Large intestine (tissue), 12 donors: ENCODE measurements at places on chromosomes 2 and 18.

GRCh38 chr2:182499706-182500470, 73.1 kb upstream of the PDE1A start:
- DNase-seq, result no peak

- DNase-seq, result no peak
Measured at GRCh38 chr2:232795920-232796319, 19.6 kb upstream of the KCNJ13 start.

DNA sequence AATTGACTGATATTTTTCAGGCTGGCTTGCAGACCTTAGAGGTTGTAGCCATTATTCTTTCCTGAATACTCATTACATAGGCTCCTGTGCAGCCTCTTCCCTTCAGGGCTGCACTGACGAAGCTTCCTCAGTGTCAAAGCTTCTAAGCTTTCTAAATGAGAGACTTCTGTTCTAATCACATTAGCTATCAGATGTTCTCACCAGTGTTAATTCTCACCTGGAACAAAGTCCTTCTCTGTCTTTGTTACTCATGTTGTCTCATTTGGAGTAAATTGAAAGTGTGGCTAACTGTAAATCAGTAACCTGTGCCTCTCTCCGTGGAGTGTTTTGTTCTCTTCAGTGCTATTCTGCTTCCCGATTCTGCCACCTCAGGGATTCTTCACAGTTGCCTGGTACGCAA, 76.9 kb downstream of the MC4R start:
- peak; percentile 81 for DNase-seq

- no peak for DNase-seq
Measured at GRCh38 chr18:56647071-56647470, 4.1 kb upstream of the WDR7 start.

DNA sequence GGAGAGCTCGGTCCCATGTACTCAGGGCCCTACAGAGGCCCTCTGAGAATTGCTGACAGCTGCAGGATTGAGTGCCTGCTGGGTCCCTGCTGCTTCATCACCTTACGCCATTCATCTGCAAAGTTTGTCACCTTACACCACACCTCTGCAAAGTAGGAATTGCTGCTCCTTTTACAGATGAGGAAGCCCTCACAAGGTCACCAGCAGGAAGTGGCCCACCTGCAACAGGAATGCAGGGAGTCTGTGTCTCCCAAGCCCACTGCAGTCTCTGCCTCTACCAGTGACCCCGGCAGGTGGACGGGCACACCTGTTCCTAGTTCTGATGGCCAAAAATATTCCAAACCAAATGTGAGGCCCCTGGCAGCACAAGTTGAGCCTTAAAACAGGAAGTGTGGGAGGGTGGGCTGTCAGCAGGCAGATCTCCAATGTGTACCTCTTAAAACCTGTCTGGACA, 441.4 kb downstream of the NBAS start:
- DNase-seq, result no peak

GRCh38 chr2:39508198-39508597, 71.1 kb upstream of the MAP4K3 start:
- DNase-seq, result no peak

DNA sequence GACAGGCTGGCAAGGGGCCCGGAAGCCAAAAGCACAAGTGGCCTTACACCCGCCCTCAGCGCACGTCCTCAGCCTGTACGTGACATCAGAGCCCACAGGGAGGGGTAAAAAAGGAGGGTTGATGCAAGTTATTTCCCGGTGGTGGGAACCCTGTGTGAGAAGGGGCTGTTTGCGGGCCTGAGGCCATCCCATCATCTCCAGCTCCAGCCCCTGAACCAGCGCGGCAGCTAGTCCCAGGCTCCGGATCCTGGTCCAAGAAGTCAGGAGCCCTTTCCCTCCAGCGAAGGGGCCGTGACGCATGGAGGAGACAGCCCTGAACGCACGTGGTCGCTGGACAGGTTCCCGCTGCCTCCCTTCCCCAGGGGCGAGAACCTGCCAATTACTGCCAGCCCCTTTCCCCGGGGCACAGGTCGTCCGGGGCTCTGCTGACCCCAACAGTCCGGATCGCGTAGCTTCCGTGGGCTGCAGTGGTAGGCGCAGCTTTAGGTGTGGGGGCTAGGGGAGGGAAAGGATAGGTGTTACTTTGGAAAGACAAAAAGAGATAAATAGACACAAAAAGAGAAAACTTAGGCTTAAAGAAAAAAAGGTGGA, 1.3 kb upstream of the LRP2 start:
- peak; percentile 62 for DNase-seq

DNA sequence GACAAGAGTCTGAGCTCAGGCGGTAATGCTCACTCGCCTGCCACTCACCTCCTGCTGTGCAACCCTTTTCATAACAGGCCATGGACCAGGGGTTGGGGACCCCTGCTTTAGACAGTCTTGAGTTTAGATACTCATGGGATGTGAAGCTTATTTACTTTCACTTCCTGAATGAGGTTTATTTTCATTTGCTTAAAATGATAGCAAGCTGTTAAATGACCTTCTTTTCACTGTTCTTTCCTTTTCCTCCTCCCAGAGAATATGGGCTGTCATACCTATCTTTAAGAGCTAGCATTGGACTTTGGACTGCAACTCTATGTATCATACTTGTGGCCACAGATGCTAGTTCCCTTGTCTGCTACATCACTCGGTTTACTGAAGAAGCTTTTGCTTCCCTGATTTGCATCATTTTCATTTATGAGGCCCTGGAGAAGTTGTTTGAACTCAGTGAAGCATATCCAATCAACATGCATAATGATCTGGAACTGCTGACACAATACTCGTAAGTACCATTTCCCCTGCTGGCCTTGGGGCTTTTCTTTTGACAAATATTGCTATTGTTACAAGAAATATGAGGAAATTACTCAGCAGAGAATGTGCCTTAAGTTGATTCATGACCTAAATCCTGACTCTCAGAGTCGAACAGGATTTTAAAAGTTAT, 168.5 kb downstream of the DPP4 start:
- no peak for DNase-seq

DNA sequence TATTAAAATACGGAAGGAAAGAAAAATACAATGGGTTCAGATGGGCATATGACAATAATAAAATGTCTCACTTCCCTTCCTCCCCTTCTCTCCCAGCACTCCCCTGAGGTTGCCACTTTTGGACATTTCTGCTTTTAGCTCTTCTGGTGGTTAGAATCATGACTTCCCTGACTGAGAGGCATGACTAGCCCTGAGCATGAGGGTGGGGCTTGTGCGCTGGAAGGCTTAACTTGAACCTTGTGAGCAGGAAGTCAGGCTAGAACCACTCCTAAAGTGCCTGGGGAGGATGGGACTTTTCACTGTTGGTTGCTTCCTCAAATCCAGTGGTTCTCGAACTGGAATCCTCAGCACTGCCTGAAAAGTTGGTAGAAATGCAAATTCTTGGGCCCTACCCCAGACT, 19.7 kb upstream of the ARHGAP25 start:
- no peak for DNase-seq

- no peak for DNase-seq
Measured at GRCh38 chr2:177852389-177852788, 220.2 kb downstream of the PDE11A start.

- no peak for DNase-seq
Measured at GRCh38 chr18:36947820-36948348, 119.0 kb downstream of the KIAA1328 start.

DNA sequence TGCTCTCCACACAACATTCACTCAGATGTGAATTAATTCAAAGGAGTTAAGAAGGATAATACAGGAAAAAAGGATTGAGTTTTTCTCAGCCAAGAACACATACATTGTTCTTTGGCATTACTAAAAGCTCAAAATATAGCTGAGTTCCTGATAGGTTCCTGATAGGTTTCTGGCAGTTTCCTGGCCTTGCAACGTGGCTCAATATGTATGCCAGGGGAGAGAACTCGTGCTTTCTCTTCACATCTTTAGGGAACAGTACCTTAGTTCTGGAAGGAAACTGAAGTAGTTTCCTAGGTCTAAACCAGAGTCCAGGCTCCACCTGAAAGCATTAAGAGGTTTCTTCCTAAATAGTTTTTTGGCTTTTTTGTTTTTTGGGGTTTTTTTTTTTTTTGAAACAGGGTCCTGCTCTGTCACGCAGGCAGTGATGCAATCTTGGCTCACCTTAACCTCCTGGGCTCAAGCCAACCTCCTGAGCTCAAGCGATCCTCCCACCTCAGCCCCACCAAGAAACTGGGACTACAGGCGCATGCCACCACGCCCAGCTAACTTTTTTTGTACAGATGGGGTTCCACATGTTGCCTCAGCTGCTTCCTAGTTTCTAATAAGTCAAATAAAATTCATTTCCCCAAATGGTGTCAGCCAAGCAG, 42.8 kb downstream of the ESCO1 start:
- no peak for DNase-seq

DNA sequence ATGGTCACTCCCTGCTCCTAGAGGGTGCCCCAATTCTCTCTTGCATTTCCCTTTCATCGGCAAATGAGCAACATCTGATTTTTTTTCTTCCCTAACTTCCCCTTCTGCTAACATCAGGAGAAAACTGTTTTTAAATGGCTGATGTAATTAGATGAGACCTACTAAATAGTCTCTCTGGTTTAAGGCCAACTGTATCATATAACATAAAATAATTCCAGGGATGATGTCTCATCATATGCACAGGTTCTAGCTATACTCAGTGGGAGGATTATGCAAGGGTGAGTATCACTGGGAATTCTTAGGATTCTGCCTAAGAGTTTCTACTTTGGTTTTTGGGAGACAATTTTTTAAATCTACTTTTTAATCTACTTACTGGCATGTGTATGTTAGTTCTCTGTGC, 193.4 kb downstream of the PARD3B start:
- DNase-seq, result no peak

DNA sequence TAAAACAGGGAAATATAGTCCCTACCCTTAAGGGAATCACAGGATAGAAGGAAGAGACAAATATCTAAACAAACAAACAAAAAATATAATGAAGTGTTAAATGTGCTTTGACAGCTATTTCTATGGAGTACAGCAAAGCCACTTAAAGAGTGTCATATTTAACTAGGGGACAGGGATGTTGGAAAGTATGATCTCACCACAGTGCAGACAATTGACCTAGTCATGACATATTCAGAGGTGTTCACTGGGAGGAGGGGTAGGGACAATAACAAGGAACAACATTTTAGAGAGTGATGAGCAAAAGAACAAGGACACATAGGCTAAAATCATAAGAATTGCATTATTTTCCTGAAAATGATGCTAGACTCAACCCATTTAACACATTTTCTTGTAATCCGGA, 107.5 kb downstream of the TMEM163 start:
- DNase-seq, result no peak

- no peak for DNase-seq
Measured at GRCh38 chr2:160482673-160483072, 10.9 kb downstream of the RBMS1 start.

DNA sequence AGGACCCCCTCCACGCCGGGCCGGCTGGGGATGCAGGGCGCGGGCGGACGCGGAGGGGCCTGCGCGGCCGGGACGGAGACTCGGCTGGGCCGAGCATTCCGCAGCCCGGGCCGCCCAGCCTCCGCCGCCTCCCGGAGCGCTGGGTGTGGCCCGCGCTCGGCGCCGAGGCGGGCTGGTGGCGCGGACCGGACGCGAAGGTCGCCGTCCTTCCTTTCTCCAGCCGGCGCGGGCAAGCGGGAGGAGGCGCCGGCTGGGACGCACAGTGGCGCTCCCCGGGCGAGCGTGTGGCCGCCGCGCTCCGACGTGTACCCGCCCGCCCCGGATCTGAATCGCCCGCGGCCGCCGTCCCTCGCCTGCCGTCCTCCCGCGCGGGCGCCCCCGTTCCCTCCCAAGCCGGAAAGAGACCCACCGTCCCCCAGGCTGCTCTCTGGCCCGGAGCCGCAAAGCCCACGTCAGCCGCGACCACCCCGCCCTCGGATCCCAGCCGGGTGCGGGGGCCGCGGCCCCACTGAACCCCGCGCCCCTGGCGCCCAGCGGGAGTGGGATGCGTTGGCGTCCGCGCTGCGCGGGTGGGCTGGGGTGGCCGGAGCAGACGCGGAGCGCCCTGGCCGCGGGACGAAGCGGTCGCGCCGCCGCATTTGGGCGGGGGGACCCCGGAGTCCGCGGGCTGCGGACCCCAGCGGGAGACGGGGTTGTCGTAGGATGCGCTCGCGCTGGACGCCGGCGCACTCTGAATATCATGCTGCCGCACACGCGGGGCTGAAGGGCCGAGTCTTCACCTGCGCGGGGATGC, 634 bp downstream of the SPATS2L start:
- peak; percentile 74 for DNase-seq

DNA sequence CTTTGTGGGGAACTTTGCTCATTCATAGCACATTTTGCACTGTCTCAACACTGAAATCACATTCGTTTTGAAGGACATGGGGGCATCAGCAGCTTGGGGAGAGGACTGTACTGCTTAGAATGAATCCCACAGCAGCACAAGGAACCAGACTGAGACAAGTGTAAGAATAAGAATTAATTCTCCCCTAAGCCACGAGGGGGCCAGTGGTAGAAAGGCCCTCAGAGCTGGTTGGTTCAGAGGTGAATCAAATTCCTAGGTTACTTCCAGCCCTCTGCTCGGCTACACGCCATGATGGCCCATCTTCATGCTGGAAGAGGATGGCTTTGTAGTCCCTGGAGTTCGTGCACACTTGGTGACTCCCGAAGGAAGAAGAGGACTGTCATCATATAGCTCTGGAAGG, 12.0 kb upstream of the MC5R start:
- no peak for DNase-seq

- DNase-seq, result no peak
Measured at GRCh38 chr2:55269645-55269990, 587 bp upstream of the MTIF2 start.

DNA sequence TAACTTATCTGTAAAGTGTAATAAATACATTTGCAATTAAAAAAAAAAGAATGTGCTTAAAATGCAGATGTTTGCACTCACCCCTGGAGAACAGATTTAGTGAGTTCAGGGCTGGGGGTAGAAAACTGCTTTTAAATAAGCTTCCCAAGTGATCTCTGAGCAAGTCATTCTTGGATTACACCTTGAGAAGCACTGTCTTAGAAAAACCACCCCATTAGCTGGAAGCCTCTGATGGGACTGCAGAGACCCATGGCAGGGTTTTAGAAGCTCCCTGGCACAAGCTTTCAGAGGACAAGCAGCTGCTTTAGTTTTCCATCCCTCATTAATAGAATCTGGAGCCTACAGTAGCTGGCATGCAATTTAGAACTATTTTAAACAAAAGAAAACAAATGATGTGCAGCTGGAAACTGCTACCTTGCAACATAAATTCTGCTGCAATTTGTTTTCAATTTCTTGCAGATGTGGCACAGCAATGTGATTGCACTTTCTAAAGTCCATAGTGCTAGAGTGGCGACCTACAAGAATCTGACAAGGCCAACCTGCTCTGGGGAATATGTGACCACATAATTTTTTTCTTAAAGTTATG, 141.5 kb downstream of the CDC42EP3 start:
- DNase-seq, result no peak

GRCh38 chr2:96505231-96505889, at the start of gene NEURL3:
Gene NEURL3 (minus strand): TSS chr2:96505357. CDS start chr2:96505286, 71 bp downstream.
- peak; percentile 86 for DNase-seq

- no peak for DNase-seq
Measured at GRCh38 chr2:233380132-233380895, 26.0 kb downstream of the DGKD start.

- peak; percentile 17 for DNase-seq
Measured at GRCh38 chr18:39318462-39318861, 1752.9 kb upstream of the CELF4 start.
